ENCODE measurements at places on chromosomes 7 and 10.

- DNase-seq: no peak
Observed at GRCh38 chr10:69752479-69752878, 49.2 kb upstream of the COL13A1 start.

GRCh38 chr10:23202779-23203178, 10.7 kb downstream of the PTF1A start:
- no peak for DNase-seq

- no peak for DNase-seq
Observed at GRCh38 chr10:28997734-28998133, 291.1 kb upstream of the LYZL1 start.

GRCh38 chr10:7886056-7886455, 67.8 kb downstream of the TAF3 start:
- DNase-seq: no peak

- DNase-seq: no peak
Observed at GRCh38 chr7:25541094-25541821, 313.0 kb upstream of the NPVF start.

DNA sequence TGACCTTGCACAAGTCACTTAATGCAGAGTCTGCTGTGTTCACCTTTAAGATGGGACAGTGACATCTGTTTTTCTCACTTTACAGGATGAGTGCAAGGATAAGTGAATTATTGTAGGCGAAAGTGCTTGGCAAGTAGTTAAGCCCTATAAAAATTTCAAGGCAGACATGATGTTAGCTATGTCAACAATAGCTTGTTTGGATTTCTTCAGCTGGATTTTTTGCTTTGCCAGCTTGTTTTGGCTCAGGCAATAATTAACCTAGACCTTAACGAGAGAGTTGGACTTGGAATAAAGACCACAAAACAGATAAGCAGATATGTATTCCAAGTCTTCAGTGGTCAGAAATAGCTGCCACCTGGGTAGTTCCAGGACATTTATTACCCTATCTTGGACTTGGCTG, 255.2 kb downstream of the ARL4A start:
- DNase-seq: no peak

- no peak for DNase-seq
Observed at GRCh38 chr7:33813331-33813730, 92.0 kb upstream of the BMPER start.

- no peak for DNase-seq
Observed at GRCh38 chr7:149285603-149286002, 23.6 kb downstream of the ZNF783 start.

DNA sequence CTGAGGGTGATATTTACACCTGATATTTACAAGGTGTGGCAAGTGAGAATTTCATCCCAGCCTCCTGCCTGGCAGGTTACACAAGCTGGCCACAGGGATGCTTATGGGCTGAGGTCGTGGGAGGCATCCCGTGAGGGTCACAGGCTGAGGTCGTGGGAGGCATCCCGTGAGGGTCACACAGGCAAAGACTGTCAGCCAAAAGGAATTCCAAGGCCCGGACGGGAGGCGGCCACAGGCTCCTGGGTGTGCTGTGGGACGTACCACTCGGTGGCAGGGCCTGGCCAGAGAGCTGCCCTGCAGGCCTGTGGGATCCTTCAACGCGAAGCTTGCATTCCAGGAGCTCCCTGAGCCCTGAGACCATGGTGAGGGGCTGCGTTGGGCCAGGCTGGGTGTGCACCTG, 460.6 kb downstream of the DNAJB6 start:
- no peak for DNase-seq
